ENCODE measurements at places on chromosomes 4 and X. TPM values are rescaled to one million over a fixed set of nuclear protein-coding genes. Genes with fewer than 3 reads are reported as not detected.

DNA sequence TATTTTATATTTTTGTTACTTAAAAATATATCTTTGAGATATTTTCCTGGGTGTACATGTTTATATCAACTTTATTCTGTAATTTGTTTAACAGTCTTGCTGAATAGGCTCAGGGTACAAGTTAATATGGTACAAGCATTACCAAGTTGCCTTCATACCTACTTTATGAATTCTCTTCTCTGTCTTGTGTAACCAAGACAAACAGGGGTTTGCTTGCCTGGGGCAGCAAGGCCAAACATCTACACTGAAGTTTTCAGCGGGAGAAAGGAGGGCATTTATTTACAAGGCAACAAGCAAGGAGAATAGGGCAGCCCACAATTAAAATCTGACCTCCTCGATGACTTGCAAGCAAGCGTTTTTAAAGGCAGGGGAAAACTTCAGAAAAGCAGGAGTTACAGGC, 24.2 kb downstream of the PPP4R3C start:
- no peak for DNase-seq

DNA sequence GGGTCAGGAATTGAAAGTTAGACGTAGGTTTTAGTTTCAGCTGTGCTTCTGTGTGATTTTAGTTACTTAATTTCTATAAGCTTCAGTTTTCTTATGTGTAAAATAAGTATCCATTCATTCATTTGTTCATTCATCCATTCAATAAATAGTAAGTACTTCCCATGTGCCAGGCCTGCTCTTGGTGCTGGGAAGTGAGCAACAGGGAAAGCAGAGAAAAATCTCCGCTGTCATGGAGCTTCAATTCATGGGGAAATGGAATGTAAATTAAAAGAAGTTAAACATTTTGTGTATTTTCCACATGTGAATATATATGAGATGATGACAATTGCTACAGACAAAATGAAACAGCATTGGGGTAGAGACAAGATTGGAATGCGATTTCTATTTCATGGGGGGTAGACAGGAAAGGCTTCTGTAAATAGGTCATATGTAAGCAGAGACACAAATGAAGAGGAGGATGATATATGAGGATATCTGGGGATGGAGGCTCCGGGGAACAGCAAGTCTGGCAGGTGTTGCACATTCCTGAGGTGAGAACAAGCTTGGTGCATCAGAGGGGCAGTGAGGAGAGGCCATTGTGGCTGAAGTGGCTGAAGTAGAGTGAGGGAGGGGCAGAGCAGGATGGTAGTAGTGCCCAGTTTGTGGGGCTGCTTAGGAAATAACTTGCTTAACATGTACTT, 66.2 kb downstream of the FHIP1A start:
- no peak for DNase-seq

DNA sequence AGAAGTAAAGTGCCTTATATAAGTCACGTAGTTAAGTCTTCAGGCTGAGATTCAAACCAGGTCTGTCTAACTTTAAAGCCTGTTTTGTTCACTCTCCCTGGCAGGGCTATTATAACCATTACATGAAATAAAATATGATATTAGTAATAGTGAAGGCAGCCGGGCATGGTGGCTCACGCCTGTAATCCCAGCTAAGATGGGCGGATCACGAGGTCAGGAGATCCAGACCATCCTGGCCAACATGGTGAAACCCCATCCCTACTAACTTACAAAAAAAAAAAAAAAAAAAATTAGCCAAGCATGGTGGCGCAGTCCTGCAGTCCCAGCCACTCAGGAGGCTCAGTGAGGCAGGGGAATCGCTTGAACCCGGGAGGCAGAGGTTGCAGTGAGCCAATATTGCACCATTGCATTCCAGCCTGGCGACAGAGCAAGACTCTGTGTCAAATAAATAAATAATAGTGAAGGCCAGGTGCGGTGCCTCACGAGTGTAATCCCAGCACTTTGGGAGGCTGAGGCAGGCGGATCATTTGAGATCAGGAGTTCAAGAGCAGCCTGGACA, 22.1 kb upstream of the SOWAHD start:
- no peak for DNase-seq

DNA sequence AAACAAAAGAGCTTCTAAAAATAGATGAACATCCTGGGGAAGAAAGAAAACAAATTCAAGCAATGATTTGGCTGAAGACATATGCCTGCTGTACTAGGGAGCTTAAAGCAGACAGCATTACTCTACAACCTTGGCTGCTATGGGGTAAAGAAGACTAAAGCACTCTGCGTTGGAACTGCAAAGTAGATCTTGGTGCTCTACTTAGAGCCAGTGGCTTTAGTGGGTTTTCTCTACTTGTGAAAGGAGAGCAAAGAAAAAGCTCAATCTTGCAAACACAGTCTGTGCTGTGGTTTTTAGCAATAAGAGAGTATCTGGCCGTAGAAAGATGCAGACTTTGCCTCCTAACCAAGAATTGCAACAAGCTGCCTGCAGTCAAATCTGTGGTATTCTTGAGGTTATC, 334.7 kb upstream of the NDST3 start:
- no peak for DNase-seq

GRCh38 chr4:118935819-118936218, 47.2 kb downstream of the SYNPO2 start:
- DNase-seq: no peak

DNA sequence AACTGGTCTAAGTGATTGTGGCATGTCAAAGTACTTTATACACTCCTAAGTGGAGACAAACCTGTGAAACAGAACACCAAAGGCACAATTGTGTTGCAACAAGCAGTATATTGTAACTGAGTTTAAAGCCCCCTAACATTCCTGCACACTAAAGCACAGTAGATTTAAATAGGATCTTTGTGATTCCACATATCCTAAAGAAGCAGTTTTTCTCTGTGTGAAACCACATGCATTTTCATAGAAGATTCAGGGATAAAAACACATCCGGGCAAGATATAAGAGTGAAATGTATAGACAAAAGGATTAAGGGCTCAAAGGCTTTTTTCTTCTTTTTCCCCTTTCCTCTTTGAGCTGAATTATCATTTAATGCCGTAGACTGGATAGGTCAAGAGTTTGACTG, 82.2 kb downstream of the ANK2 start:
- DNase-seq: no peak

DNA sequence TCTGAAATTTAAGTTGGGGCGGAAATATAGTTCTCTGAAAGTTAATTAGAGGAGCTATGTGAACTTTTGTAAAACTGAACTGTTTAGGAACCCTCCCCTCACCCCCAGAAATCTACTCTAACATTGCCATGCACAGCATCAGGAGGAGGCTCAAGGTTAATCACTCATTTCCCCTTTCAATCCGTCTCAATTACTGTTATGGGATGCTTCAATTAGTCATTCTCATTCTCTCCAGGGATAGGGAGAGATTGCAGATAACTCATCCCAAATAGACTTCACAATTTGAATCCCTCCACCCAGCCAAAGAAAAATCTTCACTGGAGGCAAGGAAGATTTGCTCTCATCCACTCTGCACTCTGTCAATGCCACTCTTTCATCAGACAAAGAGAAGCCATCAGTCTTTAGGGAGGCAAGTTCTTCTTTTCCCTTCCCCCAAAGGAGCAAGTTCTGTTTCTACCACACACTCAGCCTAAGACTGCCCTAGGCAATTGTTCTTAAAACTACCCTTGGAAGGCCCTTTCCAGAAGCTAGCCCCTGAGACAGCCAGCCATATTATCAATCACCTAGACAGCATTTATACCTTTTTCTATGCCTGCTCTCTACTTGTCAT, 140.4 kb downstream of the SLC10A7 start:
- no peak for DNase-seq

- no peak for DNase-seq
These were observed 28.2 kb downstream of the JADE1 start for GRCh38 chr4:128837679-128838078.

DNA sequence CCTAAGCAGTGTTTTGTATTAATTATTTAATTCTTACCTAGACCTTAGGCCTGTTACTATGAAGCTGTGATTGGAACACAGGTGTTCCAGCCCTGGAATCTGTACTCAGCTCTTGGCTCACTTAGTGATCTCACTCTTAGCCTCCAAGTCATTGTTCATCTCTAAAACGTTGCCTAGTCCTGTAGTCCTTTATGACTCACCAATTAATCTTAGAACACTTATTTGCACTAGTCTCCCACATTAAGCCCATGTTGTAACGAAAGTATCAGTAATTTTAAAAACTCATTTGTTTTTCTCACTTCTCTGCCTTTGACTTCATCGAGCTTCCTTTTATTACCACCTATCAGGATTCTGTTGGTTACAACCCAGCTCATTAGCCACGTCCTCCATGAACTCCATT, 1224.7 kb upstream of the TENM3 start:
- no peak for DNase-seq

- no peak for DNase-seq
These were observed 8.5 kb downstream of the TIGD2 start for GRCh38 chr4:89119836-89120235.

- no peak for DNase-seq
These were observed 78.5 kb downstream of the MSN start for GRCh38 chrX:65745992-65746391.

DNA sequence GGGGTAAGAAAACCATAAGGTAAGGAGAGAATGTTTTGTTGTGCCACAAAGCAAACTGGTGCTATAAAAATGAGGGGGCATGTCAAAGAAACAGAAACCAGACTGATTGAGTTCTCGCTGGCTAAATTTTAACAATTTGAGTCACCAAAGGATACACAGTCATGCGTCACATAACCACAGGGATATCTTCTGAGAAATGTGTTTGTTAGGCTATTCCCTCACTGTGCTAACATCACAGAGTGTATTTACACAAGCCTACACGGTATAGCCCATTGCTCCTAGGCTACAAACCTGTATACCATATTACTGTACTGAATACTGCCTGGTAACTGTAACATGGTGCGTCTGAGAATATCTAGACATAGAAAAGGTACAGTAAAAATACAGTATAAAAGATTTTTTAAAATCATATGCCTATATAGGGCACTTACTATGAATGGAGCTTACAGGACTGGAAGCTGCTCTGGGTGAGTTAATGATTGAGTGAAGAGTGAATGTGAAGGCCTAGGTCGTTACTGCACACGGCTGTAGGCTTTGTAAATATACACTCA, 50.1 kb downstream of the FBXW7 start:
- DNase-seq: peak; percentile 89

- DNase-seq: no peak
These were observed 48.0 kb downstream of the CPE start for GRCh38 chr4:165426823-165427222.

DNA sequence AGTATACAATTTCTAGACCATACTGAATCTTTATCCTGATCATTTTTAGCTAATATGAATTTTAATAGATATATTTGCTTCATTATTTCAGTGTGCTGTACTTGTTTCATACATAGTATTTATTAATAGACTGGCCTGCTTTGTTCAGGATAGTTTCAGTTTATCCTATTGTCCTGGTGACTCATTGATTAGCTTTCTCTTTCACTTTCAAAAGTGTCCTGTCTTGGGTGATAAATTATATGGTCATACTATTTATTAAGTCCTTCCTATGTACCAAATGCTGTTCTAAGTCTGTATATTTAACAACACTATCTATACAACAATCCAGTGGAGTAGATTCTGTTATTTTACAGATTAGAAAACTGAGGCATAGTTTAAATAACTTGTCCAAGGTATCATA, 153.8 kb upstream of the RAPGEF2 start:
- no peak for DNase-seq

TEX13C gene
- total RNA-seq: not detected

FGFR3 gene
- 20.0 TPM for total RNA-seq

SSX1 gene
- total RNA-seq: not detected

SORCS2 gene
- total RNA-seq: not detected

MAGEE2 gene
- total RNA-seq: not detected

NLGN3 gene
- total RNA-seq: 10.7 TPM

F9 gene
- total RNA-seq: not detected

PCDH10 gene
- total RNA-seq: not detected

IL1RAPL1 gene
- not detected for total RNA-seq
